Fibroblast of mammary gland (primary cell): ENCODE measurements at places on chromosomes 7 and 10.

- no peak for DNase-seq
Measured at GRCh38 chr10:62856021-62856420, 39.9 kb upstream of the EGR2 start.

DNA sequence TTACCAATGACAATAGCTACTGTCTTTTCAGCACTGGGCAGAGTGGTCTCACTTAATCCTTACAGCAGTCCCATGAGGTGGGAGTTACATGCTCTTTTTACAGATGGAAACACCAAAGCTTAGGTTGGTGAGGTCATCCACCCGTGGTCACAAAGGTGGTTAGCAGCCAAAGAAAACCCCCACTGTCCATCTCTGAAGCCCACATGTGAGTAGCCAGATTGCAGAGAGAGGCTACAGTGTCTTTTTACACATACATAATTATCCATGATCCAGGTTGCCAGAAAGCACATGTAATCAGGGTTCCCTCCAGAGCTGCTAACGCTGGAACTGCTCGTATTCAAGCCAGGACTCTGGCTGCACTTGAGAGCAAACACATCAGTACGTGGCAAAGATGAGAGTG, 24.6 kb upstream of the ANKRD2 start:
- peak; percentile 57 for DNase-seq

DNA sequence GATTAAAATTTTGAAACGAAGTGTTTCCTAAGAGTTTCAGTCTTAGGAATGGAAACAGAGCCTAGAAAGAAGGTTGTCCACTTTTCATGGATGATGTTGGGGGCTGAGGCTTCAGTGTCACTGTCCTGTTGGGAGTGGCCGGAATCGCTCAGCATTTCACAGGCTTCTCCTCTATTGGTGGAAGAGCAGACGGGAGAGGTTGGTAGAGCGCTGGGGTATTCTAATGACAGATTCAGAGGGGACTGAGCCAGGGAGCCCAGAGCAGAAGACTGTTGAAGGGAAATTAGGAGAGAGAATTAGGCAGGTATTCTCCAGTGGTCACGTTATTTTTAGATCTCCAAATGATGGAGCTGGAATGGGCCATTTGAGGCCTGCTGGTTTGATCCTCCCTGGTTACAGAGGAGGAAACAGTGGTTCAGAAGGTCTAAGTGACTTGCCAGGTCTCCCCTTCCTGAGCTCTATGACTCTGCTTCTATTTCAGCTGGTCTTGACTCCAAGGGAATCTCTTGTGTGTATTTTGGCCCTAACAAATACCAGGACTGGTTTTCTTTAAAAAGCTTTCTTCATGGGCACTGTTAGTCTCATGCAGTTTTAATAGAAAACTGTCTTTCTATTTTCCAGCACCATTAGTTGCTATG, 35.7 kb upstream of the EEPD1 start:
- DNase-seq: no peak

GRCh38 chr7:50988465-50988864, 205.8 kb upstream of the GRB10 start:
- no peak for DNase-seq

- no peak for DNase-seq
Measured at GRCh38 chr10:73956476-73957359, 41.2 kb upstream of the VCL start.

DNA sequence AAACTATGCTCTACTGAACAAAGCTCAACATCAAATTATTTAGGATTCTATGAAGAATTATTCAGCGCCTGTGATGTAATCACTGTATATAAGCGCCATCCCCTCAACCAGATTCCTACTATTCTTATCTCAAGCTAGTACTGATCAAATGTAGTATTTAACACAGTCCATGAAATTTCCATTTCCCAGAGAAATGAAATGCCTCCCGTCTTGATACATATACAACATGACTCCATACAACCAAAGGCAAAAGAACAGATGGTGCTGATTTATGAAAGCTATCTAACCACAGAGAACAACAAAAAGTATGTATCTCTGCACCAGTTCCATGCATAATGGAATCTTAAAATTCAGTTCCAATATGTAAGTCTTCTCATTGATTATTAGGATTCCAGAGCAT, 406.1 kb downstream of the PARD3 start:
- DNase-seq: no peak

DNA sequence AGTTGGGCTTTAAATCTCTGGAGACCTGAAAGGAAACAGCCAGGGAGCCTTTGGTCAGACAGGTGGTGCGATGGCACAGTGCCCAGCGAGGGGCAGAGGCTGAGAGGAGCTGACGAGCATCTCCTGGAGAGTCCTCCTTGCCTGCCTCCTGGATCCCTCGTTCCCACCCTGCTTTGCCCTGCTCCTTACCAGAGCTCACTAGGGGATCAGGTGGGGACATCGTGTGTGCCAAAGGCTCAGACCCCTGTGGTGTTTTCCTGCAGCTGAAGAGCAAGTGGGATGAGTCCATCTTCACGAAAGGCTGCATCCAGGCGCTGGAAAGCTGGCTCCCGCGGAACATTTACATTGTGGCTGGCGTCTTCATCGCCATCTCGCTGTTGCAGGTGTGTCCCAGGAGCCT, 21.8 kb upstream of the SH2D4B start:
- DNase-seq: no peak

GRCh38 chr7:64883113-64883905, 19.8 kb upstream of the ZNF273 start:
- no peak for DNase-seq

- DNase-seq: peak; percentile 53
Measured at GRCh38 chr10:133565441-133566294, at the start of gene SYCE1. Gene SYCE1, minus strand, starts transcription at chr10:133565583. Its CDS starts 54 bp downstream, at chr10:133565529.

DNA sequence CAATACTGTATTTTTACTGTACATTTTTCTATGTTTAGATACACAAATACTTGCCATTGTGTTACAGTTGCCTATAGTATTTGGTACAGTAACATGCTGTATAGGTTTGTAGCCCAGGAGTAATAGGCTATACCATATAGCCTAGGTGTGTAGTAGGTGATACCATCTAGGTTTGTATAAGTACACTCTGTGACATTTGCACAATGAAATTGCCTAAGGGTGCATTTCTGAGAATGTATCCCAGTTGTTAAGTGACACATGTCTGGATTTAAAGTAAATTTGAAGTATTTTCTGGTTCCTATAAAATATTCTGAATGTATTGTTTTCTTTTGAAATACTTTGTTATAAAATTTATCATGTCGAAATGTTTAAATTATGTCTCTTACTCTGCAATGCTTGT, 7.2 kb downstream of the CDK14 start:
- no peak for DNase-seq

DNA sequence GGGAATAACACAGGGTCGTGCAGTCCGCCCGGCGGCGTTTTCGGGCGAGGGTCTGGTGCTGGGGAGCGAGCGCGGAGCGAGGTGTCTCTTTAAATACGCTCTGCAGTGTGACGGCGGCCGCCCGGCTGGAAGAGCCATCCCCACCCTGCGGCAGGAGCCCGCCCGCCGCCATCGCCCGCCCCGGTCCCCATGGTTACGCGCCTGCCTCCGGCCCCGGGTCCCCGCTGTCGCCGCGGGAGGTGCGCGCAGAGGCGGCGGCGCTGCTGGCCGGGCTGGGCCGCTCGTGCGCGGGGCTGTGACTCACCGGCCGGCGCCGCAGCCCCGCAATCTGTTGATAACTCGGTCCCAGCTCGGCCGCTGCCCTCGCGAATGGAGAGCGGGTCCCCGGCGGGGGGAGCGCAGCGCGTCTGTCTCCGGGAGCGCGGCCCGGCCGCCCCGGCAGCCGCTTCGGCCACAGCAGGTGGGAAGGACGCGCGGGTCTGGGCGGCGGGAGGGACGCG, at the start of gene ADGRA1:
Gene ADGRA1, plus strand, starts transcription at position 246 of the 500 bp plus-strand sequence. CDS start 986 bp downstream, outside the sequence.
- DNase-seq: no peak

- no peak for DNase-seq
Measured at GRCh38 chr7:103687951-103688350, 241.9 kb upstream of the SLC26A5 start.

DNA sequence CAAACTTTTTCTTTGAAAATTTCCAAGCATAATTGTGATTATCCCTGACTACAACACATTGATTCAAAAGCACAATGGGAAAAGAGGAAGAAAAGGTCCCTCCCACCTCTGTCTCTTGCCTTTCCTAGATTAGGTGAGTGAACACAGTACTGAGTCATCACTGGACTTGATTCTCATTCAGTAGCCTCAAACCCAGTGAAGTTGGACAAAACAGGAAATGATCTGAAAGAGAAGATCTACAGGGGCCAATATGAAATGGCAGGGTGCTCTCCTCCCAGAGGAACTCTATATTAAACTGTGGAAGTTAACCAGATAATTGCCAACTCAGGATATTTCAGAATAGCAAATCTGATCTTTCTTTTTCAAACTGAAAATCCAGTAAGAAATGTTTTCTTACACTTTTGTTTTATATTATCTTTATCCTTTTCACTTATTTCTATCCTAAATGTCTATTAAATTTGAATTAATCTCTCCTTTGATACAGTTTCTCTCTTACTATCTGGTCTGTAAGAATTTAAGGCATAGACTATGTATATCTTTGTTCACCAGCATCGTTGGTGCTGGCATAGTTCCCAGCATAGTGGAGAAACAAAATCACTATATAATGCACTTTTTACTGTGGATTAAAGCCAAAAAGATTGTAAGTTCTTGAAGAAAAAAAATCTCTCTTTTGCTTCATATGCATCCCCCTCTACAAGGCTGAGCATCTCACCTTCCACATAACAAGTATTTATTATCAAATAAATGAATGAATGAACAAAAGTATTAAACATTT, 41.4 kb upstream of the IKZF1 start:
- no peak for DNase-seq

DNA sequence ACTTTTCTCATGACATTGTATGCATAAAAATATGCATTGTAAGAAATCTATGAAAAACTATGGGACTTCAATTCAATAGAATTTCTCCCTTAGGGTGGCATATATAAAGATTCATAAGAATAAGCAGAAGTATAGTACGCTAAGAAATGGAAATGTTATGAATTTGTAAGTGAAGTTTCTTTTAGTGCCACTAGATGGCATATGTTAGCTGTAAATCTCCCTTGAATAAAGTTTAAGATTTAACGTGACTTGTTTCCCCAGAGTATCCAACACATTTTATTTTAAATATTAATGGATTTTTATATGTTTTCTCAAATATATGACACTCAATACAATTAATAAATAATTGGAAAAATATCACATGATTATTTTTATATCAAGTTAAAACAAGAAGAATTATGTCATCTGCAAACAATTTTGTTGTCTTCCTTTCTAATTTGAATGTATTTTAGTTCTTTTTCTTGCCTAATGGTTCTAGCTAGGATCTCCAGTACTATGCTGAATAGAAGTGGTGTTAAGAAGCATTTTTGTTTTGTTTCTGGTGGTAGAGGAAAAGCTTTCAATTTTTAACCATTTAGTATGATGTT, 287.2 kb downstream of the HGF start:
- DNase-seq: peak; percentile 56

- DNase-seq: no peak
Measured at GRCh38 chr7:117076426-117076943, 123.2 kb downstream of the ST7 start.

- peak; percentile 9 for DNase-seq
Measured at GRCh38 chr7:127387974-127388373, 4.5 kb downstream of the ZNF800 start.

DNA sequence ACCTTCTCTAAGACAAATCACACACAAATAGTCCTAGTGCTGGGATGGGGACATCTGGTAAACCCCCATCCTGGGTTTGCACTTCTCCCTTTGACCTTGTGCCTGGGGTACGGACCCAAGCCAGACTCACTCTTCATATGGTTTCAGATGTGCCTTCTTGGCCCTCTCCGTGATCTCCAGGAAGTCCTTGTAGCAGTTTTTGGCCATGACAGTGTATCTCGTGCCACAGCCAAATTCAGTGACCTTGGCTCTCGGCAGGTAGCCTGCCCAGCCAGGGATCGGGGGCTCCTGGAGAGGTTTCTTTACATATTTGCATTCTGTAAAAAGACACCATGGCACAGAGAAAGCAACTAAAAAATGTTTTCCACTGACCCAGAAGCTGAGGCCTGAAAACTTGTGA, 43.9 kb downstream of the PNLIPRP2 start:
- no peak for DNase-seq

DNA sequence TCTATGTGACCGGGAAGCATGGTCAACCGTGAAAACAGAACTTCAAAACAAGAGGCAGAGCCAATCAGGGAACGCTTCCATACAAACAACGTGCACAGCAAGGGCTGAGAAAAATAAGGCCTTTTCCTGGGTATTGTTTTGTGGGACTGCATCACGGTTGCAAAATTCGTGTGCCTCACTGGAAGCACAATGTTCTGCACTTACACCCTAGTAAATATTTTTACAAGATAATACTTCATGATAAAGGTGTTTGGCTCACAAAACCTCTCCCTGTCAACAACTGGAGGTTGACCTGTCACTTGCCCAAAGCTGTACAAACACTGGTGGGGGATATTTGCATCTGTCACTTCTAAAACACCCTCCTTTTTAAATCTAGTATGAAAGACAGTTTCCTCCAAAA, 37.0 kb downstream of the KLF6 start:
- no peak for DNase-seq

DNA sequence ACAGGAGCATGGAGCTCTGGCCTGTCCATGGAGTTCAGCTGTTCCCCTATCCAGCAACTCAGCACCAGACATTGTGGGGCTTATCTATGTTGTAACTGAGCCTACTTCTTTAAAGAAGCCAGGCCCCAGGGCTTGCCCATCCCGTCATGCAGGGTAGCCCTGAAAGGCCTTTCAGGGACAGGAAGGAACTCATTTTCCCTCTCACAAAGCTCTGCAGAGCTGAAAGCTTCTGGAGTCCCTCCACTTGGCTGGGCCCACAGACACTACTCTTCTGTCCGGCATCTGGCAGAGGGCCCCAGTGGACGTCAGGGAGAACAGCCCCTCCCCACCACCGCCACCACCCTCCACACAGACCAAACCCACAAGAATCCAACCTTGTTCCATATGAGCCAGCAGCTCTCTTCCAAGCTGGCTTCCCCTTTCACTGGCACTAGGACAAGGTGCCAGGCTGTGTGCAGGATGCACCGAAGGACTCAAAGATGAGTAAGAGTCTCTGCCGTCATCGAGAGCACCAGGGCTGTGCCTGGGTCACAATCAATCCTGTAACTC, 33.1 kb downstream of the DENND2A start:
- DNase-seq: peak; percentile 88

- no peak for DNase-seq
Measured at GRCh38 chr7:88071994-88072714, 138.1 kb downstream of the ADAM22 start.

- DNase-seq: no peak
Measured at GRCh38 chr7:152633504-152633903, 42.4 kb downstream of the XRCC2 start.

- no peak for DNase-seq
Measured at GRCh38 chr7:37657816-37658215, 25.8 kb upstream of the GPR141 start.

- DNase-seq: no peak
Measured at GRCh38 chr7:50339990-50340500, 35.5 kb downstream of the IKZF1 start.

- DNase-seq: no peak
Measured at GRCh38 chr7:66348531-66348930, 143.4 kb downstream of the TPST1 start.

DNA sequence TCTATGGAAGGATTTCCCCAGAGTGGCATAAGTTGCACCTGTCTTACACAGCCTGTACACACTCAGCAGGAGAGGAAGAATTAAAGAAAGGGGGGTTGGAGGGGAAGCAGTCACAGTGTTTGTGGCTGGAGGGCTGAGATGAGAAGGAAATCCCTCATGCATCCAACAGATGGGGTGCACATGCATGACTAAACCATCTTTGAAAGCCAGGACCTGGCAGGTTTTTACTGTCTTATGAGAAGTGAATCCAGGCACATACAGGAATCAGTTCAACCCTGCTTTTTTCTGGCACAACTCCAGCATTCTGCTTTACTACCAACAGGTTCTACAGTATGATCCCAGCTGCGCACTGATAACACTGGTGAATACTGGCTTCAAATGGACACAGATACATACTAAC, 107.7 kb downstream of the CACNA2D1 start:
- peak; percentile 60 for DNase-seq
